ENCODE measurements at places on chromosomes 5 and 9. TPM values are rescaled to one million over a fixed set of nuclear protein-coding genes. Genes with fewer than 3 reads are reported as not detected.

PLAC8L1 gene
- total RNA-seq, result 1.8 TPM

ORM2 gene
- not detected for total RNA-seq

PCDHB12 gene
- 3.1 TPM for total RNA-seq

DMRT3 gene
- total RNA-seq, result not detected

LHX3 gene
- total RNA-seq, result not detected

RLN1 gene
- total RNA-seq, result 0.84 TPM

TMEFF1 gene
- total RNA-seq, result 43.1 TPM

- no peaks in the 10 kb centered on the region for H3K36me3 ChIP-seq
- peaks cover 12% of the 10 kb centered on the region for H3K27me3 ChIP-seq
- peaks cover 21% of the 10 kb centered on the region for H3K4me1 ChIP-seq
These were observed 41.2 kb downstream of the NSG2 start for GRCh38 chr5:174086751-174087150.

DNA sequence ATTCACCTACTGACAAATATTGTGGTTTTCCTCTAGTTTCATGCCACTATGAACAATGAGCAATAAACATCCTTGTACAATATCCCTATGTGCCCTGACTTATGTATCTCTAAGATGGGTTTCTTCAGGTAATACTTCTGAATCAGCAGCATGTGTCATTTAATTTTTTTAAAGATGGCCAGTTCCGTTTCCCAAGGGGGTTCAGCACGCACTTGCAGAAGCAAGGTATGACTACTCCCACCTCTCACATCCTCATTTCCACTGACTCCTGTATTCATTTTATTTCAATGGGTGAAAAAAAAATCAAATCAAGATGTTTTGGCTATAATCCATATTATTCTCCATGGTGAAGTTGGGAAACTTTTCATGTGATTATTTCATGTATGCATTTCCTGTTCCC lies 14.7 kb upstream of the ADAMTS19 start:
- no peaks in the 10 kb centered on the region for H3K36me3 ChIP-seq
- peaks cover 3% of the 10 kb centered on the region for H3K27me3 ChIP-seq
- no peak overlapping the region for H3K4me3 ChIP-seq
- no peaks in the 10 kb centered on the region for H3K4me1 ChIP-seq

GRCh38 chr5:149380466-149381121 lies 1.5 kb upstream of the IL17B start:
- no peak for DNase-seq
- H3K27ac ChIP-seq, result no peak overlapping the region
- H3K4me3 ChIP-seq, result no peak overlapping the region
- no peaks in the 10 kb centered on the region for H3K27me3 ChIP-seq
- H3K4me1 ChIP-seq, result peaks cover 34% of the 10 kb centered on the region

DNA sequence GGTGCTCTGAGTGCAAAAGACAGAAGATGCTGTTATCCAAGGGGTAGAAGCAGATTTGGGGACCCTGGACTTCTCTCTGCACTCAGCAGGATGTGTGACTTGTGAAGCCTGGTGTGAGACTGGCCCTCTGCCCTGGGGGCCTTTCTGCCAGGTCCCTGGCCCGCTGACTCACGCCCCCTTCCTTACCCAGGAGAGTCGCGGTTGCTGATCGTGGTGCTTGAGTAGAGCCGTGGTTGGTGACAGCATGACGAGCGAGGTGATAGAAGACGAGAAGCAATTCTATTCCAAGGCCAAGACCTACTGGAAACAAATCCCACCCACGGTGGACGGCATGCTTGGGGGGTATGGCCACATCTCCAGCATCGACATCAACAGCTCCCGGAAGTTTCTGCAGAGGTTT lies 6.5 kb downstream of the NTMT1 start:
- no peak overlapping the region for H3K27ac ChIP-seq
- no peak overlapping the region for H3K4me3 ChIP-seq
- H3K36me3 ChIP-seq, result no peaks in the 10 kb centered on the region

DNA sequence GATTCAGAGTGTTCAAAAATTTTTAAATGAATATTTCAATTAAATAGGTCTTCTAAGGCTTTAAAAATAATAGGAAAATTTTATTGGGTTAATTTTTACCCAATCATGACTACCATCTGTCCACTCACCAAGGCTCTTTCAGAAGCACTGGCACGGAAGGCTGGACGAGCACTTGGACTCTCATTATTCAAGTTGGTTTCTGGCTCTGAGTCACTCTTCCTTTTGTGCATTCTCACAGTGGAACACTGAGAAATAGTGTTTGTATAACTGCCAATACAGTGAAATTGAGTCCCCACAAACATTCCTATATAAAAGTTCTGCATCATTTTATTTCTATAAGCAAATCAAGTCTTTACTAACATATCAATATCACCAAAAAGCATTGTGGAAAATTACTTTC lies 1149.0 kb downstream of the EFNA5 start:
- H3K4me1 ChIP-seq, result no peaks in the 10 kb centered on the region
- H3K4me3 ChIP-seq, result no peak overlapping the region
- no peak for DNase-seq
- no peaks in the 10 kb centered on the region for H3K36me3 ChIP-seq
- no peaks in the 10 kb centered on the region for H3K27me3 ChIP-seq

GRCh38 chr5:138610918-138611677 lies 35.9 kb upstream of the HSPA9 start:
- H3K4me3 ChIP-seq, result peak overlapping the region; percentile 63
- no peaks in the 10 kb centered on the region for H3K27me3 ChIP-seq
- DNase-seq, result peak; percentile 41
- H3K36me3 ChIP-seq, result no peaks in the 10 kb centered on the region
- peaks cover 44% of the 10 kb centered on the region for H3K4me1 ChIP-seq

GRCh38 chr5:35313291-35313690 lies 83.0 kb upstream of the PRLR start:
- peaks cover 6% of the 10 kb centered on the region for H3K4me1 ChIP-seq
- no peak overlapping the region for H3K27ac ChIP-seq
- DNase-seq, result no peak

- no peak for DNase-seq
- no peaks in the 10 kb centered on the region for H3K27me3 ChIP-seq
- no peaks in the 10 kb centered on the region for H3K36me3 ChIP-seq
These were observed 15.3 kb downstream of the SEC61B start for GRCh38 chr9:99237356-99237755.

DNA sequence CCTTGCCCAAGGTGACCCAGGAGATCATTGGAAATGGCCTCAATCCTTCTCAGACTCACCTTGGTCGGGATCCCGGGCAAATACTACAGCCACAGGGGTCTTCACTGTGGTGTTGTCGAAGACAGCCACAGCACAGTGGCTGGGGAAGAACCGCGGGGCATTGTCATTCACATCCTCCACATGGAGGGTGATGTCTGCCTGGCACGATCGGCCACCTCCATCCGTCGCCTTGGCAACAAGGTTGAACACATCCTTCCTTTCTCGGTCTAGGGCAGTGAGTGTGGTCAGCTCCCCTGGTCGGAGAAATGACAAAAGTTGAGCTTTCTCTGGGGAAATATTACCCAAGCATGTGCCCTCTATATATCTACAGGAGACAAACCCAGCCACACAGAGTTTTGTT lies 56.8 kb downstream of the FAT2 start:
- no peak overlapping the region for H3K4me3 ChIP-seq
- H3K27me3 ChIP-seq, result no peaks in the 10 kb centered on the region
- no peak for DNase-seq
- peaks cover 11% of the 10 kb centered on the region for H3K4me1 ChIP-seq

DNA sequence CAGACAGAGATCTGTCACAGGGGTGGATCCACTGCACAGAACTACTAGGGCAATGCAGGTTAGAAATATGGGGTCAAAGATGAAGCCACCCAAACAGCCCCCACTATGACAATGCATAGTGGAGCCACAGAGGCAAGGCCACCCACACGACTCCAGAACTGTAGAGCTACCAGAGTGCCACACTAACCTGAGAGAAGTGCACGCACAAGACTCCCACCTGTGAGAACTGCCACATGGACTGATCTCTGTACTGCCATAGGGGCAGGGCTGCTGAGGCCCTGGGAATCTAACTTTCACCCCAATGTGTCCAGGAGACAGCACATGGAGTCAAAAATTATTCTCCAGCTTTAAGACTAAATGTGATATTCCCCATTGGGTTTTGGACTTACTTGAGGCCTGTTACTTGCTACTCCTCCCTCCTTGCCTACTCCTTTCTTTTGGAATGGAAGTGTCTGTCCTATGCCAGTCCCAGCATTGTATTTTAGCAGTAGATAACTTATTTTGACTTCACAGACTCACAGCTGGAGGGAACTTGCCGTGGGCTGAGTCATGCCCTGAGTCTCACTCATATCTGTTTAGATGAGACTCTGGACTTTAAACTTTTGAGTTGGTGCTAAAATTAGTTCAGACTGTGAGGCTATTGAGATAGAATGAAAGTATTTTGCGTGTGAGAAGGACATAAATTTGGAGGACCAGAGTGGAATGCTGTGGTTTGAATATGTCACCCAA lies 853.3 kb downstream of the MAT2B start:
- no peaks in the 10 kb centered on the region for H3K4me1 ChIP-seq
- no peaks in the 10 kb centered on the region for H3K36me3 ChIP-seq
- no peak overlapping the region for H3K27ac ChIP-seq
- H3K4me3 ChIP-seq, result no peak overlapping the region
- no peak for DNase-seq
- no peaks in the 10 kb centered on the region for H3K27me3 ChIP-seq

GRCh38 chr5:101520417-101520816 lies 617.3 kb upstream of the ST8SIA4 start:
- H3K36me3 ChIP-seq, result no peaks in the 10 kb centered on the region
- no peak for DNase-seq

GRCh38 chr9:31335529-31336234 lies 1048.8 kb upstream of the ACO1 start:
- H3K36me3 ChIP-seq, result no peaks in the 10 kb centered on the region
- no peaks in the 10 kb centered on the region for H3K27me3 ChIP-seq
- no peak for DNase-seq
- no peak overlapping the region for H3K27ac ChIP-seq

DNA sequence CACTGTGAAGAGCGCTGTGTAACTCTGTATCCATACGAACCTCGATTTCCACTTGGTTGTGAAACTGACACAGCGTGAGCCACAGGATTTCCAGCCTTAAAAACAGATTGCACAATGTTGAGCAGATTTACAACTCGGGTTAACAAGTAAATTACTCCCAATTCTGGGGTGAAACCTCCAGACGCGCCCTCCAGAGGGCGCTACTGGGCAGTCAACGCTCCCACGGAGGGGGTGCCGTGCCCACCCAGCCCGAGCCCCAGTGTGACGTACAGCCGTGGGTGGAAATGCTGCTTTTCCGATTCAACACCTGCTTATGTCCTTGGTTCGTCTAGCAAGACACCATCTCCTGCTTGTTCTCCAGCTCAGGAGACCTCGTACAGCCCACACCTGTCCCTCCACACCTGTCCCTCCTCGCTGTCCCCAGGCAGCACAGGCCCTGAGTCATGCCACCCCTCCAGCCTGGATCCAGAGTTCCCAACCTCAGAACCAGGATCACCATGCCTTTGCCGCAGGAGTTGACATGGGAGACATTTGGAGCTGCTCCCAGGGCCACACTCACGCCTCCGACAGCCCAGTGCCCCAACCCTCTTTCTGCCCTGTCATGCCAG lies 34.4 kb upstream of the SLC6A3 start:
- H3K36me3 ChIP-seq, result no peaks in the 10 kb centered on the region
- no peaks in the 10 kb centered on the region for H3K27me3 ChIP-seq
- H3K4me1 ChIP-seq, result no peaks in the 10 kb centered on the region
- no peak overlapping the region for H3K4me3 ChIP-seq
- peak; percentile 34 for DNase-seq

DNA sequence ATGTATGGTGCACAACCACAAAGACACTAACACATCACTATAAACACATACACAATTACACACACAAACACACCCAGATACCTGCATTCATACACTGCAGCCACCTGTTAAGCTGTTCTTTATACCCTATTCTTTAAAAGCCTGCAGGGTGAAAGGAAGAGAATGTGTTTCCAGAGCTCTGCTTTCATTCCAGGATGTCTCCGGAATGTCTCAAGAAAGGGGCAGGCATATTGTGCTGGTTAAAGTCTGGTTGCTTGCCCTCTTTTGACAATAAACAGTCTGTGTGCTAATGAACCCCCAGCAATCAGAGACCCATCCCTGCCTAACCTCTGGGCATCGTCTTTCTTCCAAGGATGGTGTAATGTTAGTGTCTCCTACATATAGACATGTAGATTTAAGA lies 181.6 kb downstream of the EPB41L4A start:
- no peaks in the 10 kb centered on the region for H3K27me3 ChIP-seq
- H3K4me3 ChIP-seq, result no peak overlapping the region
- H3K36me3 ChIP-seq, result no peaks in the 10 kb centered on the region
- DNase-seq, result no peak
- no peak overlapping the region for H3K27ac ChIP-seq
